Uterus (tissue), 4 donors: ENCODE measurements at places on chromosomes 7 and 10. TPM values are rescaled to one million over a fixed set of nuclear protein-coding genes. Genes with fewer than 3 reads are reported as not detected.

GRCh38 chr7:53603461-53603860, 568.0 kb downstream of the POM121L12 start:
- no peaks in the 10 kb centered on the region for H3K36me3 ChIP-seq
- H3K27me3 ChIP-seq = no peaks in the 10 kb centered on the region
- H3K4me3 ChIP-seq = no peak overlapping the region
- H3K4me1 ChIP-seq = no peaks in the 10 kb centered on the region
- no peak for DNase-seq

Gene OR2A1
- total RNA-seq = not detected

Gene CRHR2
- not detected for total RNA-seq

Gene GPRIN2
- not detected for total RNA-seq

Gene GOLGA7B
- not detected for total RNA-seq
